ENCODE measurements at places on chromosomes 6 and 20.

DNA sequence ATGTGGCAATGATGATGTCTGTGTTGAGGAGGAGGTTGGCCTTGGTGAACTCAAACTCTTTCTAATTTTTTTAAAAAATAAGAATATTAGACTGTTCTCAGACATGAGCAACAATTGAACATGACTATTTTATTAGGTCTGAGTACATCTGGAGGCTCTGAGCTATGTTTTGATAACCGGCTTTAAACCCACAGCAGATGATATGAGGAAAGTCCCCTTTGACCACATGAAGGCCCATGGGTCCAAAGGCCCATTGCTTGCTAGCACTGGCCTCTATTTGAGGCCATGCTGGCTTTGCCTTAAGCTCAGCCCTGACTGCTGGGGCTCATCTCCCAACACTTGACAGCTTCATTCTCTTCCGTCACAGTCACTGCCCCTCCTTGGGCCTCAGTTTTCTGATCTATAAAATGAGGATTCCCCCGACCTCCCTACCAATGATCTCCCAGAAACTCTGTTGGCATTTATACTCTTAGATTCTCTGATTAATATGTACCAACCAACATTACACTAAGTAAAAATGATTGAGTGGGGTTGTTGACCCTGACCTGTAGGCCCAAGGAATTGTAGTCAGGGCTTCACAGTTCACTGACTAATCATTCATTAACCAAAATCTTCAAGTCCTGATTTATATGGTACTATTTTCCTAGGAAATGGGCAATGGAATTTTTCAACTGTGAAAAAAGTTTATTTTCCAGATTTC is 23.9 kb upstream of the TINAG start:
- no peak for DNase-seq

- no peak for DNase-seq
Observed at GRCh38 chr20:2673453-2673852, 9.4 kb upstream of the IDH3B start.

DNA sequence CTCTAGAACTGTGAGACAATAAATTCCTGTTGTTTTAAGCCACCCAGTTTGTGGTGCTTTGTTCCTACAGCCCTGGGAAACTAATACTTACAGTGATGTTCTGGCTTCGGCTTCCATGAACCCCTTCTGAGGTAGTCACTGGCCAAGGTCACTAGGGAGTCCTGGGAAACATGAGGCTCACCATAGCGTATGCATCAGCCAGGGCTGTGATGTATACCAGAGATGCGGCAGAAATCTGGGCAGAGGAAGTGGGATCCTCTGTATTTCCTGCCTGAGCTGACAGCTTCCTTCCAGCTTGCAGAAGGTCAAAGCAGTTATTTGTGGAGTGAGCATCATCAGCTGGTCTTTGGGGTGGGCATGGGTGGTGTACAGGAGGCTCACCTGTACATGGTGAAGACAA is 27.9 kb downstream of the KAT14 start:
- DNase-seq = no peak

DNA sequence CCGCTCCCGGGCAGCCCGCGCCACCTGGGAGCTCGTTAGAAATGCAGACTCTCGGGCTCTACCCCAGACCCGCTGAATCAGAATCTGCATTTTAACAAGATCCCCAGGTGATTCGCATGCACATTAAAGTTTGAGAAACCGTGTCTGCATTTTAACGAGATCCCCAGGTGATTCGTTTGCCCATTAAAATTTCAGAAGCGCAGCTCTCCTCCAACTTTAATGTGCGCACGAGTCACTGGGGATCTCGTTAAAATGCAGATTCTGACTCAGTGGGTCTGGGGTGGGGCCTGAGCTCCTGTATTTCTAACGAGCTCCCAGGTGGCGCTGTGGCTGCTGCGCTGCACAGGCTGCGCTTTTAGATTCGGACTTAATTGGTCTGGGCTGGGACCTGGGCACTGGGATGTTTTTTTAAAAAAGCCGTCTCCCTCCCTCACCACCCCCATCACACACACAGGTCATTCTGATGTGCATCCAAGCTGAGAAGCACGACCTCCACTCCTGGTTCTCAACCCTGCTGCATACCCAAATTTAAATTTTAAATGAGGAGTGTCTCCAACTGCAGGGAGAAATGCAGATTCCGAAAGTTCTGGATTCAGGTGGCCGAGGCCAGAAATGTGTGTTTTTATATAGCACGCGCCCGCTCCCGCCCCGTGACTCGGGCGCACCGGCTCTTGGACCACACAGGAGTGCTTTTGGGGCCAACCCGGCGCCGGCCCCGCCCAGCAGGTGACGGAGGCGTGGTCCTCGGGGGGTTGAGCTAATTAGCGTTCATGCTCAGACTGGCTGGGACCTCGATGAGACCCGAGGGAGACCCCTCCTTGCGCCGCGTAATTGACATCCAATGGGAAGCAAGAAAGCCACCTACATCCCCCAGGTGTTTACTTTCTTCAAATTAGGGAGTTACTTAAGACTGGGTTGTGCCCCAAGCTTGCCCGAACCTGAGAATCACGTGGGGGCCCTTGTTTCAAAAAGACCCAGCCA is 85.8 kb downstream of the ZFP64 start:
- DNase-seq = no peak

- DNase-seq = no peak
Observed at GRCh38 chr6:87336367-87336766, 7.3 kb upstream of the GJB7 start.

Measured in CD4-positive, alpha-beta T cell treated with Interleukin-21 for 1 hour (primary cell).